Substantia nigra (tissue), 51 donors: ENCODE measurements at places on chromosomes 3 and 15.
A peak's percentile ranks its signal among the peaks of the same experiment; 100 is the strongest.

GRCh38 chr3:136716629-136717028 lies 35.5 kb downstream of the STAG1 start:
- DNase-seq, result no peak

DNA sequence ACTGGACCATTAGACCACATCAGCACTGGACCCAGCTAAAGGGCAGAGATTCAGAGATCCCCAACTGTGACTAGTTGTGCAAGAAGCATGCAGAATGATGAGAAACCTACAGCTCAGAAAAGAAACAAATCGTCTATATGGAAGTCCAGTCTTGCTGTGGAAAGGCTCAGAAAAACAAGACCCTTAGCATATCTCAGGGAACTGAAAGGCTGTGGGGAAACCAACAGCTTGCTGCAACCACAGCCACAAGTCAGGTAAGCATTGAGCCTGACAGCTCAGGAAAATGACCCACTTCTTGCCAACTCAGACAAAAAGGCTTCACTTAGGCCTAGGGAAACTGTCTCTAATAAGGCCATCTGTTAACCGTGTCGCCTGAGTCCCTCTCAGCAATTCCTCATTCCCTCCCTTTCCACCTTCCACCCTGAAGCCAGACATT lies 145.6 kb downstream of the LSAMP start:
- no peak for DNase-seq

GRCh38 chr3:58116161-58116955 lies 94.4 kb downstream of the DNASE1L3 start:
- no peak for DNase-seq

DNA sequence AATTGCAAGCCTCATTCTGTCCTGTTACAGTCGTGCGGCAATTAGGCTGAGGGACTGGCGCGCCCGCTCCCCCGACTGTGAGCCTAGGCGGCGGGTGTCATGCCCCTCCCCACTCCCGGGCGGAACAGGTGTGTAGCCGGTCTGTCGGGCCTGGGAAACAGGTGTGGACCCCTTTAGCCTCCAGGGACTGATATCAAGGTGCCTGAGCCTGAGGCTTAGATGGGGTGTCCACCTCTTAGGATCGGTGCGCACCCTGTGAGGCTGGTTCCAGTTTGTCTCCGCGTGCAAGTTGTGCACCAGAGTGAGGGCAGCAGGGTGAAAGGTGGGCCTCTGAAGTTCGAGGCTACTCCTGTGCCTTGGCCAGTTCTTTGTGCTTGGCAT lies 686 bp downstream of the VPS8 start:
- DNase-seq, result peak; percentile 21

GRCh38 chr15:79970624-79971434 lies at the start of gene BCL2A1:
Gene BCL2A1, minus strand, starts transcription at chr15:79971196. Its CDS starts 77 bp downstream, at chr15:79971119.
- DNase-seq, result no peak

GRCh38 chr3:159763602-159764489 lies 224.8 kb upstream of the IL12A start:
- peak; percentile 76 for DNase-seq

GRCh38 chr3:11507719-11508118 lies 136.0 kb downstream of the VGLL4 start:
- no peak for DNase-seq

DNA sequence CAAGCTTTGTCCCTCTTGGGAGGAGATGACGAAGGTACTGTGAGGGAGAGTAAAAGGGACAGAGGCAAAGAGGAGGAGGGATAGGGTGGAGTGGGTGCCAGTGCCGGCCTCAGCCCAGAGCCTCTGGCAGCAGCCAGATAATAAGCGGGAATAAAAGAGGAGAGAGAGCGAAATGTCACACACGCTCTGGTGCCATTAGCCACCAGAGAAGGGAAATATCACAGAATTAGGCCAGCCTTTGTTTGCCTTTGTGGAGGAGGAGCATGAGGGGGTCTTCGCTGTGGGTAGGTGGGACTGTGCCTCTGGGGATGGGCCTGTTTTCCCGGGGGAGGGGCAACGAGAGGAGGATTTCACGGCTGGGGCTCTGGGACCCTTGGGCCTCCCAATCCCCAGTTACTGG lies 67.8 kb downstream of the LINGO1 start:
- DNase-seq, result no peak

- DNase-seq, result no peak
These were observed 90.7 kb upstream of the ICE2 start for GRCh38 chr15:60569596-60569995.

DNA sequence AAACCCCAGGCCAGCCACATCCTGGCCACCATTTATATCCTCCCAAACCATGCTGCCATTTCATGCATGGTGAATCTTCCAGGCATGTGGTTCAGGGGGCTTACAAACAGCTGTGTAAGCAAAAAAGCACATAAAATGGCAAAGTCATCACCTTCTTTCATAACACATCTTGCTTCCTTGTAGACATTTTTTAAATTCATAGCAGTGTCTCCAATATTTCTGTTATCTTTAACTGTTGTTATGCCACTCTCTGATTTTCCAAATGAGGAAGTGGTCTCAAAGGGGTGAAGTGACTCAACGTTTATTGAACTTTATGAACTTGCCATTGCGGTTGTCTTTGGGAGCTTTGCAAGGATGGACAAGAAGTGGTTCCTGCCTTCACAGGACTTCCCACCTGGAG lies 264.4 kb downstream of the MEX3B start:
- DNase-seq, result no peak

GRCh38 chr15:39969002-39969394 lies 35.1 kb downstream of the EIF2AK4 start:
- DNase-seq, result no peak

DNA sequence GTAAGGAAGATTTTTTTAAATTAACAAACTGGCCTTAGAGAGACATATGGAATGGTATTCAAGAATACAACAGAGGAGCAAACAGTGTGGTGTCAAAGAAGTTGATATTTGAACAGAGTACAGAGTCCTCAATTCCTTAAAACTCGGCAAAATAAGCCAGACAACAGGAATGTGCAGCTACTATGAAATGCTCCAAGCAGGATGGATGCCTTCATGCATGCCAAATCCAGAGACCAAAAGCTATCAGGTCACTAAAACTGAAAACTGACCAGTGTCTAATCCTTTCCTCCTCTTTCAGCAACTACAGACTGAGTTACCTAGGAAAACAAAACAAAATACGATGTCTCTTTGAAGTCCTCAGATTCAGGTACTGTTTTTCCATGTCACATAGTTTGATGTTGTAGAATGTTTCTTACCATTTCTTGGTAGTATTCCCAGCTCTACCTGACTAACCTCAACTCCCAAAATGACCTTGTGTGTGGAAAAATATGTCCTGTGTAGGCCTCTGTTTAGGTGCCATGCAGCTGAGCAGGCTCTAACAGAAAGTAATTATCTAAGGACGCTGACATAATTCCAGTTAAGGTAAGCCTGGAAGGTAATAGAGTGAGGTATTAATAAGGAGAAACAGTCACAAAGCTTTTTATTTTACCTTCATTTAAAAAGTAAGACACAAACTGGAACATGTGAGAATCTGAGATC lies 46.9 kb downstream of the TBL1XR1 start:
- no peak for DNase-seq

- DNase-seq, result no peak
These were observed 119.6 kb downstream of the MOBP start for GRCh38 chr3:39587113-39587512.

- DNase-seq, result no peak
These were observed 629.5 kb upstream of the KCNMB2 start for GRCh38 chr3:177906578-177907229.

DNA sequence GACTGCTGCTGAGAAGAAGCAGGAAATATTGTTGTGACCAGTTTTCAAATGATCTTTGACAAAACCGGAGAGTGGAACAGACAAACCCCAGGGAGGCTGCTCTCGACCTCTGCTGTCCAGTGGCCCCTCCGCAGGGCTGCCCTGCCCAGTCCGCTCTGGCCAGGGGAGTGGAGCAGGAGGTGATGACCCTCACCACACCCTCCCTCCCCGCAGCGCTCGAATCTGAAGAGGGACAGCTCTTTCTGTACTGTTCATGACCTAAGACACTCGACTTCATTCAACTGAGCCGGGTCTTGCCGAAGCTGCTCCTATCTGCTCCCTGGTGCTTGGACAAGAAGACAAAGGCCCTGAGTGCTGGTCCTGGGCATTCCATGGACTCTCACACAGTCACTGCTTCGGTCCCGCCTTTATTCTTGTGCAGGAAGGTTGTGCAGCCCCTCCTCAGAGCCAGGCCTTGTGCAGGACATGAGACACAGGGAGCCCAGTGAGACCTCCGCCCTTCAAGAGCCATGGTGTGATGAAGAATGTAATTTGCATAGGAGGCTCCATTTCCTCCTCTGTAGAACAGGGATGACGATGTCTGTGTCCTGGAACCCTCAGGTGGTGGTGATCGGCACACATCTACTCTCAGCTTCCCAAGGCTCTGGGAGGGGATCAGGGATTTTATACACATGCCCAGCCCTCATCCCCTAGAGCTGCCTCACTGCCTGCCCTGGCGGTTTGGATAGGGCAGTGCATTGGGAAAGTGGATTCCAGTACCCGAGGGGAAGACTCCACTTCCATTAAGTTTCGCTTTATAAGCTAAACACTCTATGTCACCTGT lies 97.1 kb upstream of the PRR20G start:
- no peak for DNase-seq

GRCh38 chr3:72646263-72646662 lies 202.0 kb downstream of the SHQ1 start:
- no peak for DNase-seq

DNA sequence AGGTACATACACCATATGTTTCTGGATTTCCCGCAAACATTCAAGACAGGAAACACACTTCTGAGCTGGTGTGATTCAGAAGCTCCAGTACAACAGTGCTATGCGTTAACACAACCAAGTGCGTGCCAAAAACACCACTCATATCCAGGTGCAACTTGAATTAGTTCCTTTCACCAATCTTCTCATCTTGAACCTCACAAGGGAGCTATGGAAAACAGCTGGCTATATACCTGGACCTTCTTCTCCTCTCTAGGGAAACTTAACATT lies 31.3 kb downstream of the SUSD5 start:
- no peak for DNase-seq

DNA sequence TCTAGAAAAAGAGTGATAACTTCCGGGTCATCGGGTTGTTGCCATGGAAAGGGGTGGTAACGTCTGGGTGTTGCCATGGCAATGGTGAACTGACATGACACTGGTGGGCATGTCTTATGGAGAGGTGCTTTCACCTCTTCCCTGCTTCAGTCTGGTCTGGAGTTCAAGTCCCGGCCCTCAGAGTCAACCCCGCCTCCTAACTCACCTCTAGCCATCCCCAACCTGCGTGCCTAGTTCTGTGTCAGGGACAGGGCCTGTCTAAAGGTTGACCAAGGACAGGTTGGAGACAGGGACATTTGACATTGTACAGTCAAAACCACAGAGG lies 96.0 kb downstream of the LSM3 start:
- DNase-seq, result no peak

- no peak for DNase-seq
These were observed 10.4 kb downstream of the SLC12A8 start for GRCh38 chr3:125202197-125202596.

- no peak for DNase-seq
These were observed 202.6 kb downstream of the UACA start for GRCh38 chr15:70560617-70561328.

- DNase-seq, result no peak
These were observed 148.1 kb downstream of the LMLN start for GRCh38 chr3:198107840-198108734.

GRCh38 chr15:83983634-83984458 lies 251.7 kb upstream of the GOLGA6L4 start:
- DNase-seq, result no peak

DNA sequence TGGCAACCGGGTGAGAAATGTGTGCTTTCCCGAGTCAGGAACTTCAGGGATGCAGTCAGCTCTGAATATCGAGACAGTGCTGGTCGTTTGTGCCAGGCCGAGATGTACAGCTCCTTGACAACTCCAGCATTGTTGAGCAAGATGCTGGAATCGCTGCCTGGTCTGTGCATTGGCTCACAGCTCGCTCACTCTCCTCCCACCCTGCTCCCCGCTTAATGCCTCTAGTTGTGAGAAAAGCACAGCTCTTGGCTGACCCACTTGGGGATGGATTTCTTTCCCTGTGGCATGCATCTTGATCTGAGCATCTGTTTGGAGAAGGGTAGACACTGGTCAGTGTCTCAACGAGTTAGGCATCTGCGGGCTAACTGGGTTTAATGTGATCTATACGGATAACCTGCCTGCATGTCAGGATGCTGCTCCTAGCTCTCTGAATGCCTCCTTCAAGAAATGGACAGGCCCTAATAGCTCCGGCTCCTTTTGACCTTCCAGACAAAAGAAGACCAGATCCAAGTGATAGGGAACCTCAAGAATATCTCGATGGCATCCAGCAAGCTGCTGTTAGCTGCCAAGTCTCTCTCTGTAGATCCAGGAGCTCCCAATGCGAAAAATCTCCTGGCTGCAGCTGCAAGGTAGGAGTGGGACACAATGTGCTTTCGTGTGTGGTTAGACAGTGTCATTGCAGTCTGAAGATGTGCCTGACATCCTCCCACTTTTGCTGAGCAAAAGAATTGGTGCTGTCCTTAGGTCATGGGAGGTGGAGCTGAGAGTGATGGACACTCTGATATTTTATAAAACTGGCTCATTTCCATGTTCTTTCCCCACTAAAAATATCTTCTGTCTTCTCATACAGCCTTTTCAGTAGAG lies 302.2 kb upstream of the TPM1 start:
- no peak for DNase-seq

DNA sequence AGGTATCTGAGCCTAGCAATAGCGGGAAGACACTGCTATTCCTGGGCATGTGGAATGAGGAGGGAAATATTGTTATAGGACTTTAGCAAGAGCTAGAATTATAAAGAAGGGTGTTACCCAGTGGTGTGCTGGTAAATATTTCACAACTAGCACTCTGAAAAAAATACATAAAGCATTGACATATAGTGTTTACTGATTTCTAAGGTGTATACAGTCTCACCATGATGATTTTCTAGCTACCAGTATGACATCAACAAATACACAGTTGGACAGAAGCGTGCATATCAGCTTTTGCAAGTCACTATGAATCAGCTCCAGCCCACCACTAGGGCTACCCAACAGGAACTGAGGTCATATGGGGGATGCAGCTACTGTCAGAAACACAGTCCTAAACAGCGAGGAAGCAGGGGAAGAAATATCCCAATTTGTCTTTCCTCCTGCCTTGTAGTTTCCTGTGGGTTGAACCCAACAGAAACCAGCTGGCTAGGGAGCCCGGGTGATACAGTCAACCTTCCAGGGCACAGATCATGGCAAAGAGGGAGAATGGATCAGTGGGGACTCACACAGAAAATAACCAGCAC lies 39.6 kb downstream of the HGD start:
- DNase-seq, result no peak

DNA sequence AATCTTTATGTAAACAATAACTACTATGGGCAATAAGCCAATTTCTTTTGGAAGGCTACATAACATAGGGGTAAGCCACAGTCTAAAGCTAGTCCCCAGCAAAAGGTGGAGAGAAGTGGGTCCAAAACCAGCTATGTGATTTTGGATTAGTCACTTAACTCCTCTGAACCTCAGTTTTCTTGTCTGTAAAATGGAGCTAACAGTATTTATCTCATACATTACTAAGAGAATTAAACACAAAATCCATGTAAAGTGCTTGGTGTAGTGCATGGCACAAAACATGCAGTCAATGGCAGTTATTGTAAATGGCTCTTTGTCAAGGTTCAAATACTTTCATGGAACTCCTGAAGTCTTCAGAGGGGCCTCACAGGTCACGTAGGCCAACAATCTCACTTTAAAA lies 13.3 kb downstream of the RFT1 start:
- no peak for DNase-seq
